ENCODE measurements at places on chromosomes 6 and 20. TPM values are rescaled to one million over a fixed set of nuclear protein-coding genes. Genes with fewer than 3 reads are reported as not detected.

DNA sequence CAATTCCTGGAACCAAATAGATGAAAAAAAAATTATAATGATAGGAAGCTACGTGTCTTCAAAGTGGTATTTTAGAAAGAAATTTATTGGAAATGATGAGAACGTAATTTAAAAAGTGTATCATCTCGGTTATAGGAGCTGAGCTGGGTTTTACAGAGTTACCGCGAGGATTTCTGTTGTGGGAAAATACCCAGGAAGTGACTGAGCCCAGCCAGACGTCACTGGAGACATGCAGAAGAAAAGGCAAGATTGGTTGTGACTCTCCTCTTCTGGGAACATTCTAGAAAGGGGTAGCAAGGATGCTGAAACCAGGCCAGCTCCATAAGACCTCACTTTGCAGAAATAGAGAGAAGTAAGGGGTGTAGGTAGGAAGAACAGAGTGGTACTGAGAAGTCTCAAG lies 95.9 kb upstream of the ADGRF1 start:
- no peak for DNase-seq

GRCh38 chr6:128882991-128883611 lies at the start of gene LAMA2:
Gene LAMA2 (plus strand): TSS chr6:128883138. CDS start chr6:128883246, 108 bp downstream.
- DNase-seq, result peak; percentile 87

GRCh38 chr20:62550087-62550632 lies 74.4 kb upstream of the GATA5 start:
- DNase-seq, result no peak

Gene ABT1
- 20.5 TPM for total RNA-seq

Measured in H1 (cell line).